ENCODE measurements at places on chromosomes 3 and 15.

DNA sequence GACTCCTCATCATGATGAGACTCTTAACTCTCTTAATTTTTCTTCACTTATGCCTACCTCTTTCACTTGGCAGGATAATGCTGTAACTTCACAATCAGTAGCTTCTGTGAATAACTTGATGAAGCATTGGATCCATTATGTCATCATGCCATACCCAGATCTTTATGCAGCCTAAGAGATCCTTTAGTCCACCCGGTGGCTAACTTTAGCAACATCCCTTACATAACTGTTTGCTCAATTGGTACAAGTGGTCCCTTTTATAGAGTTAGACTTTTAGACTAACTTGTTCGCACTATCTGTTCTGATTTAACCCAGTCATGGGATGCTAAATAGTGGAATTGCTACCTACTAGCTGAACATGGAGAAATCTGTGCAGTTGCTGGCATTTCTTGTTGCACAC is 184.5 kb downstream of the USP13 start:
- DNase-seq: no peak

GRCh38 chr3:193744048-193744821 is 151.2 kb downstream of the OPA1 start:
- DNase-seq: peak; percentile 95

DNA sequence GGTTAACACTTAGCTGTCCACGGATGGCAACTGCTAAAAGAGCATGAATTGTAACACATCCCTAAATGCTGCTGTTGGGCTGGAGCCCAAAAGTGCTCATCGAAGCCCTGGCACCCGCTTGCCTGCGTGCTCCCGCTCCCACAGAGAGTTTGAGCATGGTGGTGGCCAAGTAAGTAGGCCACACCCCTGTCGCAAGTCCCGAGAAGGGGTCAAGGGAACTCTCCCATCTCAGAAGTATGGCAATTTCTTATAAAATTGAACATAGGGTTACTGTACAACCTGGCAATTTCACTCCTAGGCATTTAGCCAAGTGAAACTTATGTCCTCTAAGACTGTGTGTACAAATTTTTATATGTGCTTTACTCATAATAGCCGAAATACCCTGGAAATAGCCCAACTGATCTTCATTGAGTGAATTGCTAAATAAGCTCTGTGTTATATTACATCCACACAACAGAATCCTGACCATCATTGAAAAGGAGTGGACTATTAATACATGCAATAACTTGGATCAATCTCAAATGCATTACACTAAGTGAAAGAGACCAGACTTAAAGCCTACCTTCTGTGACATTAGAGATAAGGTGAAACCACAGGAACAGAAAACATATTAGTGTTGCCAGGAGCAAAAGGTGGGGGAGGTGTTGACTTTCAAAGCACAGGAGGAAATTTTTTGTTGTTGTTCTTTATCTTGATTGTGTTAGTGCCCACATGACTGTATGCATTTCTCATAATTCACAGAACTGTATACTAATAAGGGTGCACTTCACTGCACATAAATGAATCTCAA is 1.5 kb upstream of the GCSAM start:
- DNase-seq: no peak

GRCh38 chr15:85318732-85319076 is 61.7 kb upstream of the AKAP13 start:
- no peak for DNase-seq

GRCh38 chr3:89762405-89762804 is 655.0 kb downstream of the EPHA3 start:
- DNase-seq: no peak

GRCh38 chr3:56902468-56903160 is 100.9 kb upstream of the ARHGEF3 start:
- no peak for DNase-seq

- no peak for DNase-seq
Measured at GRCh38 chr3:142098964-142099363, 50.4 kb downstream of the TFDP2 start.

DNA sequence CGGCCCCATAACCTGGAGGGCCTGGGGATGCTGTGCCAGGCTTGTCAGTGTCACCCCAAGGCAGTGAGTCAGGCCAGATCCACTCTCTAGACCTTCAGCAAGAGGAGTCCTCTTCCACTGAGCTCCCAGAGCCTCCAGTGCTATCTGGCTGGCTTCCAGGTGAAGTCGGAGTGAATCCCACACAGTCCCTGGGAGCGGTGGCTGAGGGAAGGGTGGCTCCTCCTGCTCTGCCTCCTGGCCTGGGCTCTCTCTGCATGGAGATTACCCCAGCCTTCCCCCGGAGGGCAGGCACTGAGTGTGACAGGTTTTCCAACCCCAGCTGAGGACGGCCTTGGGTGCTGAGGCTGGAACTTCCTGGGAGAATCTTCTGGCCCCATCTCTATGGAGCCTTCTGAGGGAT is 82.7 kb downstream of the EPHB1 start:
- peak; percentile 24 for DNase-seq

GRCh38 chr3:149442851-149443544 is 31.5 kb upstream of the TM4SF4 start:
- DNase-seq: no peak

- DNase-seq: no peak
Measured at GRCh38 chr3:12797892-12798558, 1.5 kb downstream of the CAND2 start.

GRCh38 chr3:197076415-197076814 is 46.8 kb upstream of the MELTF start:
- no peak for DNase-seq

DNA sequence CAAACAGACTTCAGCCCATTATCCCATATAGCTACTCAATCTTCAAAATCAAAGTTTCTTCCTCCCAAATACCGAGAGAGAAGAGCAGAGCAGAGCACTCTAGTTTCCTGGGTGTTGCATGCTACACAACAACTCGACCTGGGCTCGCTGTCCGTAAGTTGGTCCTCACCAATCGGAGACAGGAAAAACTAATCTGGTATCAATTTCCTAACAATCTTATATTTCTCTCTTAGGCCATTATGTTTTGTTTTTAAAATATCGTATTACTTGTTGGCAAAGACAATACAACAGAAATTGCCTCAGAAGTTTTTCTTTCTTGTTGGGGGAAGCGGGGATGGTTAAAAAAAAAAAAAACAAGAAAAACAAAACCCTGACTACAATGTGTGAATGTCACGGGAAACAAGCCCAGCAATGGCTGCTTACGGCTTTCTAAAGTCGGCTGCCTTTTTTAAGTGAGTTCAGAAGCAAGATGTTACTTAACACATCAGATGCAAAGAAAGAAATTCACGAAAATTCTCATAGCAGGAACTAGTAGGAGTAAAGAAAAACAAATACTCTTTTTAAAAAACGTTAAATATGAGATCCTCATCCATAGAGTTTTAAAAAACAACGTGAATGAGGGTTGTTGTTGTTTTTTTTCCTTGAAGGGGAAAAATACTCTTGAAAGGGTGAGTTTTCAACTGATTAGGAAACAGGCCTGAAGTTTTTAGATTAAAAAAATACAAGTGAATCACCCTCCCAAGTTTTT is 1.9 kb downstream of the VGLL4 start:
- no peak for DNase-seq

DNA sequence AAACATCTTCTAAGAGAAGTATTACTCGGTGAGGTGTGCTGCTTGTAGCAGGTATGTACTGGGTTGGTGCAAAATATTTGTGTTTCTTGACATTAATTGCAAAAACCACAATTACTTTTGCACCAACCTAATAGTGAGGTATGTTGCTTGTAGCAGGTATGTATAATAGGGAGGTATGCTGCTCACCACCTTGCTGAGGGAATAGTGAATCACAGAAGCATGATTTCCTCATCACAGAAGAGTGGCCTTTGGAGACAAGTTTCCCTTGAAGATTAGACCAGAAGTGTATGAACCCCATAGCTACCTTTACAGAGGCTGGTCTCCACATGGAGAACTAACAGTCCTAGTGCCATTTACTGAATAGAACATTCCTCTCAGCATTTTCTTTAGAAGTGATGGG is 15.5 kb downstream of the DCP1A start:
- no peak for DNase-seq

GRCh38 chr3:17800232-17800631 is 57.8 kb upstream of the TBC1D5 start:
- no peak for DNase-seq

DNA sequence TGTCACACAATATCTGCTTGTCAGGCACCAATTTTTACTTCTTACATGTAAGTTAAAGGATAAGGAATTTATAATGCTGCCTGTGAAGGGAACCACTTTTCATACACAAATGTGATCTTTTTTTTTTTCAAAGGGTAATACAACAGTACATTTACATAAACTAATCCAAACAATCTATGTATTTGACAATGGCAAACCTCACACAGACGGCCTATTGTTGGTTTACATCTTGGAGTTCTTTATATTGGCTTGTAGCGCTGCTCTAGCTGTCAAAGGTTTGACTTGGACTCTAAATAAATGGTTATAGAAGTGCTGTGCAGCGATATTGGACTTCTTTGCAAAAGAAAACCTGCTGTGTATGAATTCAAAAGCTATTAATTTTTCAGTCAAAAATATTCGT is 598.0 kb downstream of the FOXP1 start:
- no peak for DNase-seq

DNA sequence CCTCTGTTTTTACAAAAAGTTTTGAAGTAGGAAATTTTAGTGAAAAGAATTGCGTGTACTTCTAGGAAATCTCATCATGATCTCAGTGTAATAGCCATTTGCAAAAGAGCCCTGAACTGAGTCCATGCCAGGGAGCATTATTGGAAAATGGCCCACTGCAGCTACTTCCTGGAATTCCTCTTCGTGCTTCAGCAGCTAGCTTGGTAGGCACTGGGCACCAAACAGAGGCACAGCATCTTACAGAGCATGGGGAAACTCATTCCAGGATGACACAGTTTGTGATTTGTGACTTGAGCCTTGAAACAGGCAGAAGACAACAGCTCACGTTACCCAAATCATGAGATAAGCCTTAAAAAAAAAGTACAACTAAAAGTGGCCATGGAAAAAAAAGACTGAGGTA is 179.1 kb downstream of the WDR72 start:
- no peak for DNase-seq

GRCh38 chr3:44478055-44478468 is 592 bp upstream of the ZNF445 start:
- no peak for DNase-seq

GRCh38 chr3:15319575-15319974 is 12.8 kb downstream of the SH3BP5 start:
- DNase-seq: no peak

DNA sequence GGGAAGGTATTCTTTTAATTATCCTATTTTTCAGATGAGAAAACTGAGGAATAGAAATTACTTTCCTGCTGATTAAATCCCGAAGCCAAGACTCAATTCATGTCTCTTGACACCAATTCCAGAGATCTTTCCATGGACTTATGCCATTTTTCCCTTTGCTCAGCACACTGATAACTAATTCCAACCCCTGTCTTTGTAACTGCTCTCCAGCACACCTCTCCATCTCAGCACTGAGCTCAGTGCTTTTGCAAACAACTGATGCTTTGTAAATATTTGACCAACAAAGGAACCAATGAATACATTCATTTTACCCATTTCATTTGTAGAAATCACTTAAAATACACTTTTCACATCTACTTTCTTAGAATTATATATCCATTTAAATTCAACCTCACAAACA is 249.1 kb downstream of the IL5RA start:
- DNase-seq: no peak

- DNase-seq: no peak
Measured at GRCh38 chr15:68249058-68249713, 19.7 kb upstream of the CLN6 start.

GRCh38 chr3:134904241-134904771 is 109.2 kb downstream of the EPHB1 start:
- no peak for DNase-seq

DNA sequence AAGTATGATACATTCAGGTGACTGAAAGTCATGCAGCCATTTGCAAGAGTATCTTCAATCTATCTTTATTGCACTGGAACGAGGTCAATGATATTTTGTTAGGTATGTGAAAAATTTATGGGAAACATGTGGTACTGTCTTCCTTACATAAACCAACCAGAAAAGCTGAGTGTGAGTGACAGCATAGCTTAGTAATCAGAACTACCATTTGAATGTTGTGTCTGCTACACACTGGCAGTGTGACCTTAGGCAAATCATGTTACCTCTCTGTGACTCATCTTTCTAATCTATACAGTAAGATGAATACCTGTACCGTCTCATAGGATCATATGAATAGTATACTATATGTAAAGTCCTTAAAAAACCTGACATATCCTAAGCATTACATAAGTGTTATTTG is 337.9 kb upstream of the IL12A start:
- no peak for DNase-seq

GRCh38 chr15:68552344-68552743 is 26.4 kb upstream of the CORO2B start:
- no peak for DNase-seq

- no peak for DNase-seq
Measured at GRCh38 chr15:37907136-37907535, 27.3 kb upstream of the TMCO5A start.

DNA sequence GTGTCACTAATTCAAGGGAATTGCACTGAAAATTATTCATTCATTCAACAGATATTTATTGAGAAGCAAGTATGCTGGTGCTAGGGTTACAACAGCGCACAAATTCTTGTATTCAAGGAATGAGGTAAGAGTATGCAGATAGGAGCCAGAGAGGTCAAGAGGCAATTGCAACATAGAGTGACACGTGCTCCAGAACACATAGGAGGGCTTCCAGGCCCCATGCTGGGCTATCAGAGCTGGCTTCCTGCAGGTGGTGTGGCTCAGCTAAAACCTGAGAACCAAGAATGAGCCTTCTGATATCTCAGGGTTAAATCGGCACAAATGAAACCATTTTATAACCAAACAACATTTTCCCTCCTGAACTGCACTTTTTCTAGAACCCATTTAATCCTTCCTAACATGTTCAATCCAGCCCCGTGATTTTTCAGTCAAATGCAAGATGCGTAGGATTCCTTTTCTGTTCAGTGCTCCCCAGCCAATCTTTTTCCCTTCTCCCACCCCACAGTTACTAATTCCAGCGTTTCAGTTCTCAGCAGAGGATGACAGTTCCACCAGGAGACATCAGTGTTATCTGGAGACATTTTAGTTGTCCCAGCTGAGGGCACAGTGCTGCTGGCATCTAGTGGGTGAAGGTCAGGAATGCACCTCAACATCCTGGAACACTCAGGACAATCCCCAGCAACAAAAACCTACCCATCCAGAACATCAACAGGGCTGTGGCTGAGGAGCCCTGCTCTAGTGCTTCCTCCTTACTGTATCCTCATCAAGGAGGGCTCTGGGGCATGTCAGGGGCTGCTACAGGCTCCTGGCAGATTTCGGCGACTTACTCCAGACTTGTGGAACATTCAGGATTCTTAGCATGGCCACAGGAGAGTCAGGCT is 13.1 kb downstream of the CCR5AS start:
- peak; percentile 25 for DNase-seq

- no peak for DNase-seq
Measured at GRCh38 chr15:33107950-33108349, 86.6 kb downstream of the FMN1 start.

- DNase-seq: no peak
Measured at GRCh38 chr15:80991421-80991820, 1.8 kb upstream of the MESD start.

- DNase-seq: no peak
Measured at GRCh38 chr15:97866959-97867358, 93.5 kb upstream of the ARRDC4 start.
